ENCODE measurements at places on chromosomes 4 and X.

GRCh38 chrX:9394212-9394611 lies 70.6 kb upstream of the TBL1X start:
- DNase-seq = no peak

DNA sequence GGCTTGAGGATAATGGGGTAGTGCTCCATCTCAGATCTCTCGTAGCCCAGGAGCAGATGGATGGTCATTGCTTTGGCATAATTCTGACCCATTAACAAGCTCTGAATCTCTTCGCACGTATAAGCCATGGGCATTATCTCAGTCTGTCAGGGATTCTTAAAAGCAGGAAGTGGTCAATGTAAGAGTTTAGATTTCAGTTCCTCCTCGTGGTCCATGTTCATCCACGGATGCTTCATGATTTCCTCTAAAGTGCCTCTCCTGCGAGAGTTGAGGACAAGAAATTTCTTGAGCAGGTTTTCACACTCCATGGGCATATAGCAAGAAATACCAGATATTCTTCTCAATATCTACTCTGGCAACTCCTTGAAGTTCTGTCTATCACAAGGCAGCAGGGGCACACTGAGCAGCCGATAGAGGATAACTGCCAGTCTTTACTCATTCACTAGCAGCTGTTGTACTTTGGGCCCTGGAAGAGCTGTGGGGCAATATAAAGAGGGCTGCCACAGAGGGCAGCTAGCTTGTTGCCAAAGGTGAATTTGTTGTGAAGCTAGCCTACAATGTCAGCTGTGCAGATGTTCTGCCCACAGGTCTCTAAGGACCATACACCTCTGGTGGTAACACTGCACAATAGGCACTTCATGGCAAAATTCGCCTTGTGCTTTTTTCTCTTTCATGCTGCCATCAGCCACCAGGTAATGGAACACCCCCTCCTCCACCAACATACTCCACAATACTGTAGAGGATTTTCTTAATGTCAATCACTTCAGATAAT lies 52.0 kb upstream of the WDR17 start:
- DNase-seq = no peak

DNA sequence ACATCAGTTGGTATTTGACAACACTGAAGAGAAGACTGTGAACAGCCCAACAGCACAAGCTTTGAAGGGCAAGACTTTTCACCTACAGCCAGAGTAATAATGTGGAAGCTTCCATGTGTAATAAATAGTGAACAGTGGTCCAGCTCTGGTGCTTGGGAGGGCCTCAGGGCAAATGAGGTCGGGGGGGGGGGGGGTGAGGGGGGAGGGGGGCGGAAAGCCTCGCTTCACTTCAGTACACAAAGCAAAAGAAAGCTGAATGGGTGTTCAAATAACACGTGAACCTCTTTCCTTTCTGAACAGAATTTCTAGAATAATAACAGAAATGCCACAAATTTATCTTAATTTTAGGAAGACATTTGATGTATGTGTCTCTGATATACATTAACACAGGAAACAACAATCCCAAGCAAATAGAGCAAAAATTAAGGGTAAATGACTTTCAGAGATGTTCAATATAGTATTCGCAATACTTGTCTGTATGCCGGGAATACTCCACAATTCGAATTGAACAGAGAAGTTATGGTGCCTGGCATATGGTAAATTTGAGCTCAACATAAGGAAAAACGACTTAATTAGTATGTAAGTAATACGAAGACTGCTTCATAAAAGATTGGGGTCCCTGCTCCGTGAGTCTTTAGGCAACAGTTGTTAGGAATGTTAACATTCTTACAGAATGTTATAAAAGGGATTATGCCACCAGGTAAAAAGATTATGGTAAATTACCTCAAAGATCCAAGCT lies 92.6 kb downstream of the FRYL start:
- DNase-seq = no peak

GRCh38 chrX:143027275-143027674 lies 1.5 kb downstream of the SPANXN4 start:
- no peak for DNase-seq

DNA sequence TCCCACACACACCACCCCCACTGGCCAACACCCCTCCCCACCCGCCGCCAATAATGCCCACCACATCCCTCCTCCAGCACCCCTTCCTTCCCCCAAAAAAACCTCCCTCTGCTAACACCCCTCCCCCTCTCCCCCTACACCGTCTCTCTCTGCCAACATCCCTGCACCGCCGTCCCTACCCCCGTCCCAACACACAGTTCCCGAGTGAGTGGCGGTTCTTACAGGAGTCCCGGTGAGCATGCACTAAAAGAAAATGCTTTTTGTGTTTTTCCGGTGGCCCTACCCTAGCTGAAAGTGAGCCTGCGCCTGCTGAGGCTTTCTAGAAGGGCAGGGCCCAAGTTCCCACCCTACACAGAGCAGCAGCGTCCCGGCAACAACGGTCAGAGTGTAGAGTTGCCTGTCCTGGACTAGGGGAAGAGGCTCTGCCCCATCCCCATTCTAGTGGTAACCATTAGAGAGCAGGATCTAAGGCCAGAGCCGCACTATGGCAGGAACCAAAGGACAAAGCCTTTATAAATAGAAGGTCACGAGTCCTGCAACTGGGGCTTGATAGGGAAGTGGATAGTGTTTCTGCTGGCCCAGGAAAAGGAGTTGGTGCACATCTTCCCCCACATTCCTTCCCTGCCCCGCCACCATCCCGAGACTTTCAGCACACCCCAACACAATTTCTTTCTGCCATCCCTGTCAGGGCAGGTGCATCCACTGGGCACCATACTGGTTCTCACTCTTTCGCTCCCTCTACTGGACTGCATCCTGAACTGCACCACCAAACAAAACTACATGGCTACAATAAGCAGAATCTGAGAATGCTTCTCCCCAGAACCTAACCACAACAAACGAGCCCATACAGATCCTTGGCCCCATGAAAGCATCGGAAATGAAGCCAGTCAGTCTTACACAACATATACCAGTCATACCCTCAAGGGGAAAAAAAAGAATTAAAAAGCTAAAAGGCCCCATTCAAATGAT lies 78.1 kb upstream of the PAGE3 start:
- no peak for DNase-seq

GRCh38 chr4:127162741-127163140 lies 470.0 kb upstream of the INTU start:
- no peak for DNase-seq
